AG04449 (cell line): ENCODE measurements at places on chromosomes 3 and 15.

DNA sequence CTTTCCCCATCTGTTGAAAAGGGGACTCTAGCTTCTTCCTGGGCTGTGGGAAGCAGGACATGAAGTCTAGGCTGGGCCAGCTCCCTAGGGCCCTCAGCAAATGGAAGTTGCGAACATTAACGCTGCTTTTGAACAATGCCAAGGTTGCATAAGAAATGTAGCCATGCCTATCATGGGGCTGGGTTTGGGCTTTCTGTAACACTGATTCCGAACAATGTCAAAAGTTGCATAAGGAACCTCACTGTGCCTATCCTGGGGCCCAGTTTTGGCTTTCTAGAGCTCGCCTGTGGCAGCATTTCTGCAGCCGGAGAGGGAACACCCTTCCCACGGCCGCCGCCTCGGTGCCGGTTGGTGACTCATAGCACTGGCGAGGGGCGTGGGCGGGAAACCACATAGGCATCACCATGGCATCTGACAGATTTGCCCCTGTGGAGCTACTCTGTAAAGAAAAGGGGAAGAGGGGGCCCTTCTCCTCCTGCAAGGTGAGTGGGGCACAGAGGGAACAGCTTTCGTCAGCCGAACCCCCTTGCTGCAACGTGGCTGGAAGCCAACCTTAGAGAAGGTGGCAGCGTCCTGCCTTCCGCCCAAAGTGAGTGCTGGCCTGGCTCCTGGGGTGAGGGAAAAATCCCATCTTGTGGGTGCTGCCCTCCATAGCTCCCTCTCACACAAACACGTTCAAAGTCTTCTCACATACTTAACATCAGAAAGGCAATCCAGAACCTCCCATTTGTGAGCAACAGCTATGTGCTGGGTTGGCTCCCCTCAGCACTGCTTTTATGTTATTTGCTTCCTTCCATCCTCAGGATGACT lies 46.6 kb upstream of the ATP2B2 start:
- no peak for DNase-seq

GRCh38 chr15:40441565-40442531 lies 1.1 kb downstream of the BAHD1 start:
- no peak for DNase-seq

DNA sequence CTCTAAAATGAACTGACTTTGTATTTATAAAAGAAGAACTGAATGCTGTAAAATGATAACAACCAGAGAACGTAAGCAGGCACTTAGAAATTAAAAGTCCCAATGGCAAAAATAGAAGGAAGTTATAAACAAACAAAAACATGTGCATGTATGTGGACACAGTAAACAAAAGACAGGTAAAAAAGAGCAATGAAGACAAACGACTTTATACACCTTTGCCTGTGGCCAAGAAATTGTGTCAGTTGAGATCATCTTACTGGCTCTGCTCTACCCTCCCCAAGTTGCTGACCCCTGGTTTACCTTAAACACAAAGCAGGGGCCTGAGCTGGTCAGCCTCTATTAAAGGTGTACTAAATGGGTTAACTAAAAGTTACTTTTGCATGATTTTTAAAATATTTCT lies 41.7 kb upstream of the GP5 start:
- DNase-seq = no peak

DNA sequence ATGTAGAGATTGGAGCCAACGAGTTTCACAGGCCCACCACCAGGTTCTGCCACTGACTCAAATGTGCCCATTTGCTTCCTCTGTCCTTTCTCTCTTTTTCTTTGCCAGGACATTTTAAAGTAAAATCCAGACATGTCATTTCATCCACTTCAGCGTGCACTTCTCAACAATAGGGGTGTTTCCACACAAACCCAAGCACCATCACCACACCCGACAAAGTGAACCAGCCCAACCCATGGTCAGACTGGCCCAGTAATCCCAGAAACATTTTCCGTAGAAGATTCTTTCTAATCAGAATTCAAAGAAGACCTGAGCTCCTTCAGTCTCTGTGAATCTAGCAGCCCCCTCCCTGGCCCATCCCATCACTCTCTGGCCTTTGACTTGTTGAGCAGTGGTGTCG lies 13.4 kb downstream of the CFAP100 start:
- no peak for DNase-seq

DNA sequence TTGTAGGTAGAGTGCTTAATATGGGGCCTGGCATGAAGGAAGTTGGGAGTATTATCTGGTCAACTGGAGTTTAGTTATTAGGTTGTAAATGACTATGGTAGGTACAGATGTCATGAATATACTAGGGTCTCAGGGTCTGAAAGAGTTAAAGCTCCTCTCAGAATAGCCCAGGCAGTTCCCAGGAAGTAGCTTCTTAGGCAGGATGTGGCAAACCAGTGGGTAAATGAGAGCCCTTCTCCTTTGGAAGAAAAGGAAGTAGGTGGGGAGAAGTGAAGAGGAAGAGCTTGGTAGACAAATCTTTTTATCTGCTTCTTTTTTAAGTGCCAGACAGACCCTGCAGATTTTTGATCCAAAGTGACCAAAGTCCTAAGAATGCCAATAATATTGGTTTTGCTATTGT lies 24.5 kb downstream of the MAP2K1 start:
- DNase-seq = no peak

DNA sequence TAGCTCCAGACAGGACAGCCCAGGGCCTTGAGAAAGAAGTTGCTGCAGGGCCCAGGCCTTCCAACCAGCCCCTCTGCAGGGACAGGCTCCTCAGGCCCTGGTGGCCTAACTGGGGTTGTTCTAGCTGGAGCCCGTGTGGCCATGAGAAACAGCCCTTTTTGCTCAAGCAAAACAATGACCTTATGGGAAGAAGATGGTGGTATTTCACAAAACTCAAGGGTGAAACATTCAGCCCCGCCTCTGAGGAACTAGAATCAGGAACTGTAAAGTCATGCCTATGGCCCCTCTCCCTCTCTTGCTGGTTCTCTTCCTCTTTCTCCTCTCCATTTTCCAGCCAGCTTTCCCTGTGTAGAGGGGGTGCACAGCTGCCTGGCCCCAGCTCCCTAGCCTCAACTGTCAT lies 273.3 kb downstream of the RPLP1 start:
- DNase-seq = no peak

- peak; percentile 63 for DNase-seq
Observed at GRCh38 chr3:99505646-99506269, 132.6 kb upstream of the COL8A1 start.

DNA sequence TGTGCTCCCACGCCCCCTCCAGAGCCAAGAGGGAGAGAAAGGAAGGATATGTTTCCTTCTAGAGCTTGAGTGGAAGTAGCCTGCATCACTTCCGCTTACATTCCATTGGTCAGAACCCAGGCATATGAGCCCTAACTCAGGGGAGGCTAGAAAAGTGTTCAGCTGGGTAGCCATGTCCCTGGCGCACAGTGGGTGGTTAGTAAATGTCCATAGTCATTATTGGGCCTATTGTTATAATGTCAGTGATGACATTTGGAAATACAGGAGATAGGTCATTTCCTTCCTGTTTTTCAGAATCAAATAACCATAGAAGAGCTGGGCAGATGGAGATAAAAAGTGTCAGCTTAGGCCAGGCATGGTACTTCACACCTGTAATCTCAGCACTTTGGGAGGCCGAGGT lies 27.3 kb downstream of the CD276 start:
- DNase-seq = no peak
